ENCODE measurements at places on chromosomes 5 and 9.
A peak's percentile ranks its signal among the peaks of the same experiment; 100 is the strongest.

DNA sequence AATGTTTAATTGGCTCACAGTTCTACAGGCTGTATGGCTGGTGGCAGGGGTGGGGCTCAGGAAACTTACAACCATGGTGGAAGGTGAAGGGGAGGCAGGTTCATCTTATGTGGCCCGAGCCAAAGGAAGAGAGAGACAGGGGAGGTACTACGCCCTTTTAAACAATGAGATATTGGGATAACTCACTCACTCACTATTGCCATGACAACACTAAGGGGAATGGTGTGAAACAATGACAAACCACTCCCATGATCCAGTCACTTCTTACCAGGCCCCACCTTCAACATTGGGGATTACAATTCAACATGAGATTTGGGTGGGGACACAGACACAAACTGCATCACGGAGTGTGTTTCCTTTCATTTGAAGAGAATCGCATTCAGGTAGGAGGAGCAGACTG lies 220.9 kb downstream of the GADD45G start:
- no peak for DNase-seq

- DNase-seq: no peak
Measured at GRCh38 chr5:132000241-132000490, 11.3 kb downstream of the ACSL6 start.

DNA sequence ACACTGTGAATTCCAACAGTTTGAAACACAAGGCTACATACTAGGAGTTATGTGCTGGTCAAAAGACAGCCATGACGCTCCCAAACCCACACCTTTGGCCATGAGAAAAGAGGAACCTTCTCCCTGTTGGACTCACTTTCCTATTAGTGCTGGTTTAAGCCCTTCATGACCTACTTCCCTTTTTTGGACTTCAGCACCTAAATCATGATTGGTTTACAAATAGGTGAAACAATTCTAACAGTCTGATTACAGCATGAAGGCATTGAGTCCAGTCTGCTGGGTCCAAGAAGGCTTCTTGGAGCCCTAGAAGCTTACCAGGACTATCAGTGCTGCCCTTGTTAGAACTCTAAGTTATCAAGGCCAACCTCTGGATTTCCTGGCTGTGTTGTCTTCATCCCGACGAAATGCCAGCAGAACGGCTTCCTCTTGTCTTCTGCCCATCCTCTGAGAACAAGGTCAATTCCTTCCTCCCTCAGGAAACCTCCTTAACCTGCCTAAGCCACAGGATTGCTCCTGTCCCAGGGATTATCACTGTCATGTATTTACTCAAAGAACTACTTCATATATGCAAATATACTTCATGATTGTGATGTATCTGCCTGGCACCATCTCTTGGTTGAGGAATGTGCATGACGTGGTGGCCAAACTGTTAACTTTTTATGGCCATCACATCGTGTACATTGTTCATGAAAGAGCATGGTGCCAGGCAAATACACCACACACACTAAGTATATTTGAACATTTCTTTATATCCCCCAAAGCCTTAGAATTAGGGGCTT lies 83.6 kb downstream of the ANKH start:
- DNase-seq: no peak

DNA sequence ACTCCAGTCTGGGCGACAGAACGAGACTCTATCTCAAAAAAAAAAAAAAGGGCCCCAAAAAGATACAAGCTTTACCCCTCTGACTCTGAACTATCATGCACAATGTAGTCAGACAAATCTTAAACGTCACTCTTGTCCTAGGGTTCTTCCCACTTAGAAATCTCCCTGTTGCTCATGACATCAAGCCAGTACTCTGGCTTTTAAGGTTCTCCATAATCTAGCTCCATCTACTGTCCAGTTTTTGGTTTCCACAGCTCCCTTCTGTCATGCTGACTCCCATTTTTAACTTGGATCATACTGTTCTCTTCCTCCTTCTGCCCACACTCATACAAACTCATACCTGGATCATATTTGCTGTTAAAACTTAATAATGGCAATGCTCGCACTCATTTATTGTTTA lies 156.7 kb upstream of the TLX3 start:
- DNase-seq: peak; percentile 26

DNA sequence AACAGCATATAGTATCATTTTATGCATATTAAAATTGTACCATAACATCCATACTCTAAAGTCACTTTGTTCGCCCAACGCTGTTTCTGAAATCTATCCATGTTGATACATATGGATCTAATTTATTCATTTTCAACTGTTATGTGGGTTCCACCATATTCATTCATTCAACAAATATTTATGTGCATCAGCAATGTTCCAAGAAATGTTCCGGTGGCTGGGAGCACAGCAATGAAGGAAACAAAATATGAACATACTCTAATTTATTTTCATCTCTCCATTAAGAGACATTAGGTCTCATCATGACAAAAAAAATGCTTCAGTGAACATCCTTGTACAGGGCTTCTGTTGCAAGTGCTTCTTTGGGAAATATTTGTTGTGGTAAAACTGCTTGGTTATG lies 75.4 kb downstream of the MARCHF3 start:
- no peak for DNase-seq

DNA sequence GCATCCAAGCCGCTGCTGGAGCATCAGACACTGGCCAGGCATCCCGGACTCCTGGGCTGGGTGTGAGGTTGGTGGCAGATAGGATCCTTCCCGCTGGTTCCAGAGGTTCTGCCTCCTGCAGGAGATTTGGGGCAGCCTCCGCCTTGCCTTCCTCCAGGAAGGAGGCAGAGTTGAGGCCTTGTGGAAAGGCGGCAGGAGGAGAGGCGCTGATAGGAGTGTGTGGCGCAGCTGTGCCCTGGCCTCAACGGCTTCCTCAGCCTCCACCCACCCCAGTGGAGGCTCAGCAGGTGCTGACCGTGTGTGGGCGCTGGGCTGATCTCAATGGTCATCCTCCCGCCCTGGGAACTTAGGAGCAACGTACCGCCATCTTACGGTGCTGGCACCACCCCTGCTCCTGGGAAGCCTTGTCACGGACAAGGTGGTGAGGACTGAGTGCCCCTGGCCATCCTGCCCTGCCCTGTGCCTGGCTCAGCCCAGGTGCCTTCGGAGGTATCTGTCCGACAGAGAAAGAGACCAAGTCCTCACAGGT lies 10.2 kb downstream of the NCS1 start:
- no peak for DNase-seq

DNA sequence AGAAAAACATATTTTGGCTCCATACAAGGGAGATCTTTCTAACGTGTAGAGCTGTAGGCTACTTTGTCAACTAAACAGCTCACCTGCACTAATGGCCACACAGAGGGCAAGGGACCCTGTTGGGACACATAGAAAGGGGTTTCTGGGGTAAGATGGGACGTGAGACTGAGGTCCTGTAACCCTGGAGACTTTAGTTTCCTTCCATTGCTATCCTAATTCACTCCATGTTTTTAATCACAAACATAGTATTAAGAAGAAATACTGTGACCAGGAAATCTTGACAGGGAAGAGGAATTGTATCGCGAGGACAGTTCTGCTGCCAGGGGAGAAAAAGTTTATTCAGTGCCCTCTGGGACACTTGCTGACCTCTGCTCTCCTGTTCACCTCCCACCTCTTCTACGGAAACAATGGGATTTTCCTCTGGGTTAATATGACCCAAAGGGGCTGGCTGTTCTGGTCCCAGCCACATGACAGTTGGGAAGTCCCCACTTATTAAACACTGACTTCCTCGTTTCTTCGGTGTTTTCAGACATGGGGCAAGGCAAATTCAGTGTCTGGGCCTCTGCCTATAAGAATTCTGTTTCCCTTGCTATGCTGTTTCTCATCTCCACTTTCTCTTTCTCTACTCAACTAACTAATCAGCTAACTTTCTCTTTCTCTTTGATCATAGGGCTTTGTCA lies 106.9 kb upstream of the SEMA6A start:
- DNase-seq: no peak

- DNase-seq: no peak
Measured at GRCh38 chr5:131747180-131748105, 49.4 kb downstream of the FNIP1 start.

DNA sequence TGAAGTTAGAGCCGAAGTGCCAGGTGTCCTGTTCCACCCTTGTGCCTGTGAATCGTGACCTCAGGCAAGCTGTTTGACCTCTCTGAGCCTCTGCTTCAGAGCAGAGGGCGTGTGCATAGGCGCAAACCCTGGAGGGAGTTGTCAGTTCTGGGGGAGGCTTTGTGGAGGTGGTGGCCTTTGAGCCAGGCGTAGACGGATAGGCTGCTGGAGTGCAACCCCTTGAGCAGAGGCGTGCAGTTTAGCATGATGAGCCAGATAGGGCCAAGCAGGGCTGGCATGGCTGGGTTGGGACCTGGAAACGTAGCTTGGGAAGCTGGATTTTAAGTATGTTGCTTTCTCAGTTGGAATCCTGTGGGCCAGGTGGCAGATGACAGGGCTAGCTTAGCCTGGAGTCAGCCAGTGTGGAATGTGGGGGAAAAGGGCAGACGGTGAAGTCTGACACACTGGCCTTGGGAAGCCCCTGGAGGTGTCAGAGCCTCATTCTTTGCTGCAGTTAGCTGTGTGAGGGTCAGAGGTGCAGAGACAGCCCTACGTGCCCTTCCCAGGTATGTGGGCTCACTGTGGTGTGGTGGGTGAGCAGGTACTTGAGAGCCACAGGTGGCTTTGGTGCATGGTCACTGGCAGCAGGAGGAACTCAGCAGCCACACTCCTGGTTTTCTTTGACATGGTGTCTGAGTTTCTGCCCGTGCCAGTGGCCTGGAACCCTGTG lies 93.4 kb downstream of the DAB2IP start:
- no peak for DNase-seq

DNA sequence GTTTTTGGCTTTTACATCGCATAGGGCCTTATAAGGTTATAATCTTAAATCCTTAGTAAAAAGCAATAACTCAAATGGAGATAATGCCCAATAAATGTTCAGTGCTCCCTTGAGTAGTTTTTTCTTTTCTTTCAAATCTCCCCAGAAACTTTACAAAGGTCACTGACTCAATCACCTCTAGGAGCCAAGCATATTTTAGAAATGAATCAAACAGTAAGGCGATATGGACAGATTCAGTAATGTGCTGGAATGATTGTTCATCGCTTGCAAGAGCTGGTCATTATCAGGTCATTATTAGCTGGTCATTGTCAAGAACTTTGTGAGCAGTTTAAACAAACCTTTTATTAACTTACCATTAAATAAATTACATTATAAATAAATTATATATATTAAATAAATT lies 130.4 kb upstream of the SLIT3 start:
- DNase-seq: no peak

DNA sequence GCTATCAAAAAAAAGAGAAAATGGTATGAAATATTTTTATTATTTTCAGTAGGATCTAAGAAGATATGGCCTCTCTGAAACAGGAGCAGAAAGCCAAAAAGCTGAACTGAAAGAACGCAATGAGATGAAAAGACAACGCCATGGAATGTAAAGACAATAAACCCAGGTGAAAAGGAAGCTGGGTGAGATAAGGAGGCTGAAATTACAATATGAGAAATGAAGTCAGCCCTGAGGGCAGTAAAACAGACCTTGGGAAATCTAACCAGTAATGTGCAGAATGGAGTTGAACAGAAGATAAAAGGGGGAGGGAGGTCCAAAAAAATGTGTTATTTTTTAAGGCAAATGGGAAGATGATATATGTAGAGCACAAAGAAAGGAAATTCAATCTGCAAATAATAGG lies 265.3 kb downstream of the ENC1 start:
- DNase-seq: no peak

- DNase-seq: peak; percentile 65
Measured at GRCh38 chr9:34603610-34604231, 8.2 kb downstream of the RPP25L start.

DNA sequence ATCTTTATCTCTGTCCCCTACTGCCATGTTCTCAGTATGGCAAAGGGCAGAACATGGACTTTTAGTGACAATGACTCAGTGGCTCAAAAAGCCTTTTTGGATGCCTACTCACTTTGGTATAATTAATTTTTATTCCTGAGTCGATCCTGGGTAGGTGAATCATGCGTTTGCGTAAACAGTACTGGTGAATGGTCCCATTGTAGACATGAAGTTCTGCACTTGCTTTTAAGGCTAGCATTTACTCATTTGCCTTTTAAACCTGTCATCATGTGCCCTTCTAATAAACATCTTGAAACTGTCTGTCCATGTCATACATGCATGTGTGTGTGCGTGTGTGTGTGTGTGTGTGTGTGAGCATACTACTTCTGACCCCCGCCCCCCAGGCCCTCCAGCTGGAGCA lies 223.0 kb downstream of the AUH start:
- DNase-seq: no peak

DNA sequence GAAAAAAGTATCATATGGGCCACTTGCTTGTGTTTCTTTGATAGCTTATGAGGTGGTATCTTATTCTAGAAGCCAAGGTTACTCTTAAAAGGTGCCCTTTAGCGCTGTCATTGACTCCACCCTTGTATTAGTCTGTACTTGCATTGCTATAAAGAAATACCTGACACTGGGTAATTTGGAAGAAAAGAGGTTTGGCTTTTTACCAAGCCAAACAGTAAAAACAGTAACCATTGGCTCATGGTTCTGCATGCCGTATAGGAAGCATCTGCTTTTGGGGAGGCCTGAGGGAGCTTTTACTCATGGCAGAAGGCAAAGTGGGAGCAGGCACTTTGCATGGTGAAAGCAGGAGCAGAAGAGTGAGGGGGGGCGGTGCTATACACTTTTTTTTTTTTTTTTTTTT lies 87.4 kb downstream of the TEK start:
- DNase-seq: no peak

DNA sequence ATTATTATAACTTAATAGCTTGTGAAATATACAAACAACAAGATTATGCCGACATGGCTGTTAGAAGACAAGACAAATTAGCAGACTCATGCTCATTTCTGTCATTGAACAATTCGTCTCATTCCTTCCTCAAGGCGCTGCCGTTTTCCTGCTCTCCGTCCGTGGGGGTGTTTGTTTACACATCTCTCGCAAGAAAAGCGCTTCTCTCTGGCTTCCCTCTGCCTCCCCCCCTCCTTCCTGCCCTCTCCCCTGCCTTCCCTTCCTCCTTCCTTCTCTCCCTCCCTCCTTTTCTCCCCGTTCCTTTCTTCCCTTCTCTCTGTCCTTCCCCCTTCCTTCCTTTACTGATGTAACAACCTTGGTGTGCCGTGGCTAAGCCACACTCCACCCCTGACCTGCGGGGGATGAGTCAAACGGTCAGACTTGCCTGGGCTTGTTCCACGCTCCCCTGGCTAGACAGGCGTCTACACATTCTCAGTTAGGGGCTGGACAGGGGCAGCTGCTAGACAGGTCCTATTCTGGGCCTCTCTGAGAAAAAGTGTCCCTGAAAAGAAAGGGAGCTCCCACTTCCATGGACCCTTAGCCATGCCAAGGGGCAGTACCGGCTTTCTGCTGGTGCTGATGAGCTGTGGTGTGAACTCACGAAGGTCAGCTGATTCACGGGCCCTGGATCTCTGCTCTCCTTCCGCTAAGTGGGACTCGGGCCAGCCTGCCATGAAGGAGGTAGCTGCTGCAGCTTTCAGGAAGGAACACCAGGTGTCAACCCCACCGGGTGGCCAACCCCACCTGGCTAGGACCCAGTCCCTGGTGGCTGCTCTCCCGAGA lies 32.0 kb upstream of the SPTLC1 start:
- peak; percentile 85 for DNase-seq

- no peak for DNase-seq
Measured at GRCh38 chr5:65163698-65164097, 318.0 kb downstream of the ADAMTS6 start.

Measured in NCI-H460 (cell line).